Left lung (tissue), 14 donors: ENCODE measurements at places on chromosomes 6 and 20.
A peak's percentile ranks its signal among the peaks of the same experiment; 100 is the strongest.

DNA sequence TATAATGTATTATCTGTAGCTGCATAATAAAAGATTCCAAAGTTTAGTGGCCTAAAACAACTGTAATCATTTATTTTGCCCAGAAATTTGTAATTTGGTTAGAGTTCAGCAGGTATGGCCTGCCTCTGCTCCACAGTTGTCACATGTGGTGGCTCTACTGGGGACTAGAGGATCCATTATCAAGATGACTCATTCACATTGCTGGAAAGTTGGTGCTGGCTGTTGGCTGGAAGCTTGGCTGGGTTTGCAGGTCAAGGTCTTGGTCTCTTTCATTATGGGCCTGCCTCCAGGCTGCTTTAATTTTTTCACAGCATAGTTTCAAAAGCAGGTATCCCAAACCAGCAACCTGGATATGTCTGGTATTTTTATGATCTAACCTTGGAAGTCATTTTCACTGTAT is 17.6 kb downstream of the TRDN start:
- DNase-seq: no peak

- DNase-seq: peak; percentile 90
These were observed 35.2 kb upstream of the TBC1D22B start for GRCh38 chr6:37222125-37222967.

DNA sequence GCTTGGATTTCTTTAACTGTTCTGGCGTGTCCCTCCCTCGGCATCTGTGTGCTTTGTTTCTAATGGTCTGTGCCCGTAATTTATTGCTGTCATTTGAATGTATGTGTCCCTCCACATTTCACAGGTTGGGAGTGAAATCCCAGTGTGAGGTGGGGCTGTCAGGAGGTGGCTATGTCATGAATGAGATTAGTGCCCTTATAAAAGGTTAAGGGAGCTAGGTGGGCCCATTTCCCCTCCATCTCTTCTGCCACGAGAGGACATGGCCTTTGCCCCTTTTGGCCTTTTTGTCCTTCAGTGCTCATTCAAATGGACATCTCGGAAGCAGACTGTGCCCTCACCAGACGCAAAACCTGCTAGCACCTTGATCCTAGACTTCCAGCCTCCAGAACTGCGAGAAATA is 96.3 kb downstream of the LAMP5 start:
- no peak for DNase-seq

DNA sequence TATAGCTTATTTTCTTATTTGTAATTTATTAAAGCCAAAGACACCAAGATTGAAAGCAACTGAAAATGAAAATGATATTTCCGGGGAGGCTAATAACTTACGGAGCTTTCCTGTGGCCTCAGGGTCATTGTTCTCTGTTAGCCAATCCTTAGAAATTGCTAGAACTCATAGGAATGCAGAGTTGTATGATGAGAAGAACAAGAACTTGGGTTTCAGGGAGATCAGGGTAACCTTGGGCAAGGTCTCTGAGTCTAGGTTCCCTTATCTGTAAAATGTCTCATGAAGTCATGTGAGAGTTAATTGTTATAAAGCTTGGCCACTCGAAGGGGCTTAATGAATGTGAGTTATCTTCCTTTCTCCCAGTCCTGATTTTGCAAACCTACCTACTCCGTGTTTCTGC is 20.1 kb upstream of the SERINC3 start:
- no peak for DNase-seq

DNA sequence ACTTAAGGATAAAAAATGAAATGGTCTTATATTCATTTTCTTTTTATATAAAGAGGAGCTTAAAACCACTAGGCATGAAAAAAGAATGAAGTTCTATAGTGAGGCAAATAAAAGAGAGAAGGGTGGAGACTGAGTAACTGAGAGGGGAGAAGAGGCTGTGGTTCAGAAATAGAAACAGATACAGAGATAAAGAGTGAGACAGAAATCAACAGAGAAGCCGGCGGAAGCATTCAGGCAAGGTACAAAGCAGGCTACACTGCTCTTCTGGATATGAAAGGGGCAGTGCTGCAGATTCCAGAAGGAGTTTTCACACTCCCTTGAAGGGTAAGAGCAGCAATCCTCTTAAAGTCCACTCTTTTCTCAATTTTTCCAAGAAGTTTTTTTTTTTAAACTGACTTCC is 29.9 kb downstream of the NFATC2 start:
- no peak for DNase-seq

DNA sequence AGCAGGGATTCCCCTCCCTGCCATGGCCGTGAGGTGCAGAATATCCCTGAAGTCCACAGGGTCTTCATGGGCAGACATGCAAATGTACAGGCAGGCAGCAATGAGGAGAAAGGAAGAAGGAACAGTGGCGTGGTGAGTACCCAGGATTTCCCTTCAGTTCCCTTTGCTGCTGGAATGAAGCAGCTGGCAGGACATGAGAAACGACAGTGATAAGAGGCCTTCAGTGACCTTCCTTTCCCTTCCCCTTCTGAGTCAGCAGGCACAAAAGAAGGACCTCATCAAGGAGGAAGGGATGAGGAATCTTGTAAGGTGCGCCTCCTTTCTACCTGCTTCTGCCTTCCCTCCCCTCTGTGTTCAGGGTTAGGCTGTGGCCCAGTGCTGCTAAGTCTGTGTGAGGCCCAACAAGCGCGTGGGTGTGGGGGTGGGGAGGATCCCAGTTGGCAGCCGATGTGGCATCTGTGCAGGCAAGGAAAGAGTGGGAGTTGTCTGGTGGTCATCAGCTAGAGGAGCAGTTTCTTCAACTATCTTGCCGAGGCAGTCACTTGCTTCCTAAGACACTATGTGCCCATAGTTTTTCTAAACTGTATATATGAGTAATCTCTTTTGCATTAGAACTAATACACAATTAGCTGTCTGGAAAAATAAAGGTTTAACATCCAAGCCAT is 29.5 kb upstream of the FBXO9 start:
- no peak for DNase-seq

DNA sequence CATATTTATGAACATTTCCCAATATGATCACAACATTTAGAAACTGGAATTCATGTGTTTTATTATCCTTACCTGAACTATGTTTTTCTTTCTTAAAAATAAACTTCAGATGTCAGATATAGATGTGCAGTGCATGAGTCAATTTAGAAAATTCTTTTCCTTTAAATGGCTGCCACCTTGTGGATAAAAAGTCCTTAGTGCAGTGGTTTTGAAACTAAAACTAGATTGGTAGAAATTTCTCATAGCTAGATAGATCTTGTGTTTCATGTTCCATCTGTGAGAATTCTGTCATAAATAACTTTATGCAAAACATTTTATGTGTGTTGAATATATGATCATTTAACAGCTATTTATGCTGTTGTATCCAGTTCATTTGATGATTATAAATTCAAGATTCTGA is 134.9 kb downstream of the KLHL32 start:
- peak; percentile 10 for DNase-seq

DNA sequence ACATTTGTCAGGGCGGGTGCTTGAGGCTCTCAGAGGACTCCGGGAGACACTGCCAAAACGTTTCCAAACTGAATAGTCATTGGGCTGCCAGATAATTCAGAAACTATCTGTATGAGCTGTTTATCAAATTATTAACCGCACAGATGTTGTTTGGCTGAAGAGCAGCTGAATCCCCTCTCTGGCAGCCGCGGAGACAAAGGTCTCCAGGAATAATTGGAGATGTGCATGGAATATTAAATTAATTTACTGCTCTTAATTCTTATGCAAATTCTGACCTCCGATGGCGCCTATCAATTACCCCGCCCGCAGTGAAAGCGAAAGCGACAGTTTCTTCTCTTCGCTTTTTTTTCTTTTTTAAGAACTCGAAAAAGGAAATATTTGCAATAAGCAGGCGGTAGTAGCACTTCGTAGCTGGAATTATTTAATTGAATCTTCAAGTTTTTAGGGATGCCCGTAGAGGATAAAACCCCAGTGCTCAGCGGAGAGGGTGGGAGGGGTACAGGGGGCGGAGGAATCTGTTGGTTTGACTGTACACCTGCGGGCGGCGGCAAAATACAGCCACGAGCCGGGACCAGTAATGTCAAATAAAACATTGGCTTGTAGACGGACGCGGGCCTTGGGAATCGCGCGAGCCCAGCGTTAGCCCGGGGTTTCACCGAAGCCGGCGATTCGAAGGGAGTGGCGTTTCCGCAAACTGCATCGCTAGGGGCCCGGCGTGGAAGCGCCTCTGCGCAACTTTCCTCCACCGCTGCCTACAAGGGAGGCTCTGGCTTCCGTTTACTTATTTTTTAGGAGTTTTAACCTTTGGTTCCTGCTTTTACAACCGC is 6.2 kb downstream of the LINC00237 start:
- DNase-seq: no peak

- no peak for DNase-seq
These were observed 8.7 kb downstream of the CCDC170 start for GRCh38 chr6:151502499-151502898.

DNA sequence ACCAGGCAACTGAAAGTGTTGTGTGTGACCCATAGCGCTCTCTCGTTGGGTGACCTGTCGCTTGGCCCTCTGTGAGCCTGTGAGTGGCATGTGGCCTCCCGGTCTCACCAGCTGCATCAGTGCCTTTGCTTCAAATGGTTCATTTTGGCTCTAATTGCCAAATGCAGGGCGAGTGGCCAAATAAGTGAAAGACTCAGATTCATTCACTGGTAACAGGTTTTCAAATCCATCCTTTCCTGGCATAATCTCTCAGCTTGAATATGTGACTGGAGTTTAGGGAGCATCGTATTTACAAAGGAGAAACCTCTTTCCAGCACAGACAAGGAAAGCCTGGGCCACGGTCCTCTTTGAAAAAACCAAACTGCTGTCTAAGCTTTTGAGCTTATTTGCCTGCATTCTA is 321.6 kb upstream of the QKI start:
- DNase-seq: no peak

DNA sequence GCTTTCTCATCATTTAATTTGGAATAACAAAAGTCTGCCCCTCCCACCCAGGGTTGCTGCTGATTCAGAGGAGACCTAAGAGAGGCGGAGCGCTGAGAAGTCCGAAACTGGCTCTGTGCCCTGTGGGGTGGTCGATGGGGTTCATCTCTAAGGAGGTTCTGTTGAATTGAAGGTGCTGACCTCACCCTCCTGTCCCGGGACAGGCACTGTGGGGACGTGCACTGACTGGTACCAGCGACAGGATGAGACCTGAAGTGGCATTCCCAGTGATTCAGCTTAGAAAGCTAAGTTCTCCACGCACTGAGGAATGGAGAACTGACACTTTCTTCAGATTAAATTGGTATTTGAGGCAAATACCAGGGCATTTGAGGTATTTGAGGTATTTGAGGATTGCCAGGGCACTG is 1.3 kb downstream of the GUCA1B start:
- DNase-seq: no peak

- DNase-seq: no peak
These were observed 27.4 kb upstream of the MAPRE1 start for GRCh38 chr20:32792316-32792715.

DNA sequence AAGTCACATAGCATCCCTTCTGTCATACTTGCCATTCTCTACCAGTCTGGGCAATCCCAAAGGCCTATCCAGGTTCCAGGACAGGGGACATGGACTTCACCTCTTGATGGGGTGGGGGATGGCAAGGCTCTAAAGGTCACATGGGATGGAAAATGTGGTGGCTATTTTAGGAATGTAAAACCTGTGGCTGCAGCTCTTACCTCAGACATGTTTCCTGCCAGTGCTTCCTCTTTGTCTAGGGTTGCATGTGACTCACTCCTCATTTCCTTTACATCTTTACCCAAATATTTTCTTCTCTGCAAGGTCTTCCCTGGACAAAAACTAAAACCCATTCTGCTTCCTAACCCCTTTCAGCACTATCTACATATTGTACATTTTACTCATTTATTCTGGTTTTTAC is 135.7 kb downstream of the BTBD3 start:
- DNase-seq: no peak

- no peak for DNase-seq
These were observed 185.8 kb upstream of the RAB32 start for GRCh38 chr6:146357578-146358430.

- DNase-seq: no peak
These were observed 48.6 kb downstream of the RALY start for GRCh38 chr20:34042262-34042661.

GRCh38 chr6:39084506-39084905 is 30.5 kb downstream of the SAYSD1 start:
- no peak for DNase-seq

DNA sequence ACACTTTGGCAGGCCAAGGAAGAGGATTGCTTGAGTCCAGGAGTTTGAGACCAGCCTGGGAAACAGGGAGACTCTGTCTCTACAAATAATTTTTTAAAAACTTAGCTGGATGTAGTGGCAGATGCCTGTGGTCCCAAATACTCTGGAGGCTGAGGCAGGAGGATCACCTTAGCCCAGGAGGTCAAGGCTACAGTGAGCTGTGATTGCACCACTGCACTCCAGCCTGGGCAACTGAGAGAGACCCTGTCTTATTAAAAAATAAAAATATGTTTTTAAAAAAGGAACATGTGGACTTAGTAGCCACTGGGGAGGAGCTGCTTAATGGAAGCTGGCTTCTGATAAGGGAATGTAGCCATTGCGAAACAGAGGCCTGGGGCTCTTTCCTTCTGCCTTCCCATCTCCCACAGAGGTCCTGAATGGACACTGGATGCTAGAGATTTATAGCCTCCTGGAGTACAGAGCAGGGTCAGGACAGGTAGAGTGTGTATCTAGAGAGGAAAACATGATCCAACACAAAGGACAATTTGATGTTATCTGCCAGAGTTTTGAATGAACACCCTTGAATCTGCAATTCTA is 21.7 kb upstream of the GMNN start:
- DNase-seq: no peak

GRCh38 chr6:96066376-96066775 is 50.6 kb downstream of the FUT9 start:
- DNase-seq: no peak

- DNase-seq: no peak
These were observed 126.7 kb upstream of the RREB1 start for GRCh38 chr6:6980999-6981597.

DNA sequence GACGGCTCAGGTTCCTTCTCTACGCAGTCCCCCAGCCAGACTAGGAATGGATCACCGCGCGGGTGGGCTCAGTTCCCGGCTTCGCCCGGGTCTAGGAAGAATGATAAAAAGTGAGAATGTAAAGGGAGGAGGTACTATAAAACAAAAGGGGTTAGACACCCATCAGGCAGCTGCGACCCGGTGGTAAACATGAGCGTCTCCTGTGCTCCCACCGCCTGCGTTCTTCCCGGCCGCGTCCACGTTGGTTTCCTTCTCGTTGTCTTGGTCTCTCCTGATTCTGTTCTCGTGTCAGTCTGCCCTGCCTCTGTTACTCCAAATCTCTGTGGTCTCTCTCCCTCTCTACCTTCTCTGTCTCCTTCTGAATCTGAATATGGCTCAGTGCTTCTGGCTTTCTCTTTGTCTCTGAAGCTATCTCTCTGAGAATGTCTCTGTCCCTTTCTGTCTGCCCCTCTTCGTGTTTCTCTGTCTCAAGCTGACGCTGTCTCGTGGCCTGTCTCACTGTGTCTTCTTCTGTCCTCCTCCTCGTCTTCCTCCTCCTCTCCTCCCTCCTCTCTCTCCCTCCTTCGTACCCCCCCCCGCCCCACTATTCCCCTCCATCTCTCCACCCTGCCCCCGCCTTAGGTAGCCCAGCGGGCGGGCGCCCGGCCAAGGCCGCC is 41.6 kb upstream of the FOXP4 start:
- peak; percentile 31 for DNase-seq
